ENCODE measurements at places on chromosomes 3 and 15. TPM values are rescaled to one million over a fixed set of nuclear protein-coding genes. Genes with fewer than 3 reads are reported as not detected.

Gene SLC28A1
- not detected for total RNA-seq

Gene IL16
- 0.62 TPM for total RNA-seq

Gene LYZL4
- not detected for total RNA-seq

Gene CYP8B1
- not detected for total RNA-seq

Gene FAM81A
- total RNA-seq, result 93.1 TPM

Gene NMNAT3
- total RNA-seq, result 2.3 TPM

Gene FBXO40
- 0.31 TPM for total RNA-seq

Gene PRSS50
- 0.31 TPM for total RNA-seq

Gene CCK
- 14.7 TPM for total RNA-seq

Gene CHRNA7
- total RNA-seq, result 4.4 TPM

Gene PHLDB2
- 13.6 TPM for total RNA-seq

Gene NAALADL2
- 10.6 TPM for total RNA-seq

Gene POU1F1
- not detected for total RNA-seq

Gene HESX1
- total RNA-seq, result 0.47 TPM

Gene BLM
- total RNA-seq, result 3.6 TPM

Gene GPR27
- 53.0 TPM for total RNA-seq

Gene RBP2
- total RNA-seq, result not detected

Gene AADAC
- total RNA-seq, result not detected

Gene PCSK6
- 15.4 TPM for total RNA-seq

Gene SYNPR
- total RNA-seq, result 56.5 TPM

Gene PRR20G
- total RNA-seq, result not detected

Gene HYAL2
- total RNA-seq, result 30.9 TPM

Gene EOGT
- 8.6 TPM for total RNA-seq

Gene CCDC33
- total RNA-seq, result not detected

Gene WNT7A
- 9.0 TPM for total RNA-seq

Gene MITF
- total RNA-seq, result 2.7 TPM

Gene CKMT1A
- total RNA-seq, result 5.6 TPM

Gene TMCO5A
- not detected for total RNA-seq

Gene SPATA12
- not detected for total RNA-seq

Gene LEO1
- 42.1 TPM for total RNA-seq

Gene HCLS1
- 1.9 TPM for total RNA-seq

Gene NME9
- total RNA-seq, result 2.3 TPM

Gene LTK
- not detected for total RNA-seq

Gene CORO2B
- total RNA-seq, result 19.8 TPM
